ENCODE measurements at places on chromosomes 1 and 21.

DNA sequence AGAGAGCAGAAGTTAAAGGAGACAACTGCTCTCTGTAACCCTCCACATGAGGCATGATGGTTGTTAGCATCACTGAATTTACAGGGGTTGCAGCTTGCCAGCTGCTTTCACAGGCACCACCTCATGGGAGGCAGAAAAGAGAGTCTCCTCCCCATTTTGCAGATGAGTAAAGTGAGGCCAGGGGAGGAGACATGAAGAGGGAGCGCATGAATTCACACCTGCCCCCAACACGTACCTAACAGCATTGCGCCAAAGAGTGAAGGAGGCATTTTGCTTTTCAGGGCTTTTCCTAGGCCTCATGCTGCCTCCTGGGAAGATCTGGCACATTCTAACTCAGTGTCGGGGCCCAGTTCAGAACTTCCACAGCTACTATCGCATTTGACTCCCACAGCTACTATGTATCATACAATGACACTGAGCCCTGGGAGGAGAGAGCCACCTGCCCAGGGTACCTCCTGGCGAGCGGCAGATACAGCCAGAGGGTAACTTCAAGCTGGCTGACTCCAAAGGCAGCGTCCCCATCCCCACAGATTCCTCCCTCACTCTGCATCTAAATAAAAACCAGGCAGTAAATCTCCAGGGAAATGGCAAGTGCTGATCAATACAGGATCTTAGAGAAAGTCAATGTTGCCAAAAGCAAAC is 34.0 kb downstream of the GLIS1 start:
- DNase-seq: no peak

DNA sequence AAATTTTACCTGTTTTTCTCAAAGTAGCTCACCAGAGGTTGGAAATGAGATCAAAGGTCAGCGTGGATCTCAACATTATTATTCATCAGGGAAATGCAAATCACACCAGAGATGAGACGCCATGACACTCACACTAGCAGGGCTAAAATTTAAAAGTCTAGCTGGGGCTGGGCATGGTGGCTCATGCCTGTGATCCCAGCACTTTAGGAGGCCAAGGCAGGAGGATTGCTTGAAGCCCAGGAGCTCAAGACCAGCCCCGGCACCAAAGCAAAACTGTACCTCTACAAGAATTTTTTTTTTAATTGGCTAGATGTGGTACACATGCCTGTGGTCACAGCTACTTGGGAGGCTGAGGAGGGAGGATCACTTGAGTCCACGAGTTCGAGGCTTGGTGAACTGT is 41.4 kb upstream of the PCBP3 start:
- no peak for DNase-seq

DNA sequence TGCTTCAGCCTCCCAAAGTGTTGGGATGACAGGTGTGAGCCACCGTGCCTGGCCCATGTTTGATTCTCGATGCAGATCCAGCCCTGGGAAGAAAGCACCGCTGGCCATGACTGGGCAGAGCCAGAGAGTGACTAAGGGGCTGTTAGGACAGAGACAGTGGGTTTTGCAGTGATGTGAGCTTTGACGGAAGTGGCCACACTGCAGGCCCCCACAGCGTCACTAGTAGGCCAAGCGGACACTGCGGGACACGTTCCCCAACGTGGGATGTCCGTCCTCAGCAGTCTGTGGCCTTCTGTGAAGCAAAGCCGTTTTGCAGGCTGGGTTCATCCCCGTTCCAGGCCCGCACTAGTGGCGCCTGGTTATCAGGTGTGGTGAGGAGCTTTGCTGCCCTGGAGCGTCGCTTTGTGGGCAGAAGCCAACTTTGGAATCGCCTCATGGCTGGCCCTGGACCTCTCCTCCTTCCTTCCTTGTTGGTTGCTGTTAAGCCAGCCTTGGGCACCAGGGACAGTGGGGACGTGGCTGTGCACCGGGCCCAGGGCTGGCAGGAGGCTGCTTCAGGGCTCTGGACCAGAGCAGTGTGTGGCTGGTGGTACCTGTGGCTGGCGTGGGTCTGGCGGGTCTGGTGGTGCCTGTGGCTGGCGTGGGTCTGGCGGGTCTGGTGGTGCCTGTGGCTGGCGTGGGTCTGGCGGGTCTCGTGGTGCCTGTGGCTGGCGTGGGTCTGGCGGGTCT is 41.2 kb downstream of the SKI start:
- no peak for DNase-seq

DNA sequence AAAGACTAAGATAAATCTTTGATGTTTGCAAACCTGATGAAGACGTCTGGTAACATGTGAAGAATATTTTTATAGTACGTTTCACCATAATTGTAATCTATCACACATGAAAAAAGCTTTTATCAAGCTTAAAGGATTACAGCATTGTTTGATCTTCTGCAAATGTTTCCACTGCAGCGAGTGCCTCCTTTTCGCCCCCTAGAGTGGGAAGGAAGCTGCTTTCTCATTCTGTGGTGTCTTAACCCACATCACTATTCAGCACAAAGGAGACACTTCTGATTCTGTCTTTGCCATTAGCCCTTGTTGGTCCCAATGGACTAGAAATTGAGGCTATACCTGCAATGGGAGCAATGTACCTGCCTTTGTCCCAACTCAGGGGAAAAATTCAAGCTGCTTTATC is 46.0 kb upstream of the IL12RB2 start:
- no peak for DNase-seq

DNA sequence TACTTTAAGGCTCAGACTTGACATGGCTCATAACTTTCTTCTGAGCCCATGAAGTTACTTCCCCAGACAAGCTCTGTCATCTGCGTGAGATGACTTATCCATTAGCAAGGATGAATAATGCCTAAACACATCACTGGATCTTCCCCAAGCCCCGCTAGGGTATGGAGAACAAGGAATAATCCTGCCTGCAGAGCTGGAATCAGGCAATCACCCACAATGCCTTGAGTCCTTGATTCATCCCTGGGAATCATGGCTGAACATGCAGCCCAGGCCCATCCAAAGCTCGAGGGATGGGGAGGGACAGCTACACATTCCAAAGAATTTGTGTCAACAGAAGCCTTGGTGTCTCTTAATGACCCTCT is 131.7 kb downstream of the PSMG1 start:
- no peak for DNase-seq

GRCh38 chr1:228031276-228031995 is 24.6 kb downstream of the WNT3A start:
- no peak for DNase-seq

- no peak for DNase-seq
Measured at GRCh38 chr1:173168941-173169340, 38.2 kb downstream of the TNFSF4 start.

DNA sequence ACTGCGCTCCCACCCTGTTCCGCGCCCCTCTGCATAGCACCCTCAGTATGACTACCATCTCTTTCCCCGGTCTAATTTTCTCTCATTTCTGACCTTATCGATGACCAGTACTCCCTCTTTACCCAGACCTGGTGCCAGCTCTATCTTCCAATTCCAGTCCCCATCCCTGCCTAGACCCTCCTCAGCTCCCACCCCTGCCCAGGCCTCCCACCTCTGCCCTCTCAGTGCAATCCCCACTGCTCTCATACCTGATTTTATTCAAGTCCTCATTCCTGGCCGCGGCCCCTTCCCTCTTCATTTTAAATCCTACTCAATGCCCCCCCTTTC is 1.3 kb downstream of the USP24 start:
- no peak for DNase-seq

DNA sequence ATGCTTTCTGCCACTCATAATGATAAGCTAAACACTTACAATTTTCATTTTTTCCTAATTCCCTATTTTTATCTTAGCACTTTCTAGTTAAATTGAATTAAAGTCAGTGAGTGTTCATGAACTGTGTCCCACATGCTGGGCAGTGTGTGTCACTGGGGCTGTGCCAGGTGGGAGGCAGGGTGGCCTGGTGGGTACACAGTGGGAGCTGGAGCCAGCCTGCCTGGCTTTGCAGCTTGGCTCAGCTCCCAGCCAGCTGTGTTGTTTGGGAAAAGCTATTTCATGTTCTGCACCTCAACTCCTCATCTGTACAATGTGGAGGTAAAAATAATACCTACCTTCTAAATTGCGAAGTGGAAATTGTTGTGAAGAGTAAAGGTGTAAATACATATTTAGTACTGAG is 238.4 kb downstream of the PLA2G4A start:
- no peak for DNase-seq

- no peak for DNase-seq
Measured at GRCh38 chr21:18603980-18604379, 200.4 kb upstream of the TMPRSS15 start.

DNA sequence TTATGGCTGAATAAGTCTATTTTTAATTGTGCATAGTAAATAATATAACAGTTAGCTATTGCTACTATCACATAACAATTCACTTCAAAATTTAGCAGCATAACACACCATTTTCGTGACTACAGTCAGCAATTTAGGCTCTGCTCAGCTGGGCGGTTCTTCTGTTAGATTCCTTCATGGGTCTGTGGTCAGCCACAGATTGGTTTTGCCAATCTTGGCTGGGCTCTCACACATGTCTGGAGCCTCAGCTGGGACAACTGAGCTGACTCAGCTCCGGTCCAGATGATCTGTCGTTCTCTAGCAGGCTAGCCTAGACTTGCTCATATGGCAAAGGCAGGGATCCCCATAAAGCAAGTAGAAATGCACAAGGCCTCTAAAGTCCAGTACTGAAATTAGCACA is 15.1 kb upstream of the CDC42BPA start:
- no peak for DNase-seq

- DNase-seq: no peak
Measured at GRCh38 chr1:14321422-14321821, 277.1 kb upstream of the KAZN start.

DNA sequence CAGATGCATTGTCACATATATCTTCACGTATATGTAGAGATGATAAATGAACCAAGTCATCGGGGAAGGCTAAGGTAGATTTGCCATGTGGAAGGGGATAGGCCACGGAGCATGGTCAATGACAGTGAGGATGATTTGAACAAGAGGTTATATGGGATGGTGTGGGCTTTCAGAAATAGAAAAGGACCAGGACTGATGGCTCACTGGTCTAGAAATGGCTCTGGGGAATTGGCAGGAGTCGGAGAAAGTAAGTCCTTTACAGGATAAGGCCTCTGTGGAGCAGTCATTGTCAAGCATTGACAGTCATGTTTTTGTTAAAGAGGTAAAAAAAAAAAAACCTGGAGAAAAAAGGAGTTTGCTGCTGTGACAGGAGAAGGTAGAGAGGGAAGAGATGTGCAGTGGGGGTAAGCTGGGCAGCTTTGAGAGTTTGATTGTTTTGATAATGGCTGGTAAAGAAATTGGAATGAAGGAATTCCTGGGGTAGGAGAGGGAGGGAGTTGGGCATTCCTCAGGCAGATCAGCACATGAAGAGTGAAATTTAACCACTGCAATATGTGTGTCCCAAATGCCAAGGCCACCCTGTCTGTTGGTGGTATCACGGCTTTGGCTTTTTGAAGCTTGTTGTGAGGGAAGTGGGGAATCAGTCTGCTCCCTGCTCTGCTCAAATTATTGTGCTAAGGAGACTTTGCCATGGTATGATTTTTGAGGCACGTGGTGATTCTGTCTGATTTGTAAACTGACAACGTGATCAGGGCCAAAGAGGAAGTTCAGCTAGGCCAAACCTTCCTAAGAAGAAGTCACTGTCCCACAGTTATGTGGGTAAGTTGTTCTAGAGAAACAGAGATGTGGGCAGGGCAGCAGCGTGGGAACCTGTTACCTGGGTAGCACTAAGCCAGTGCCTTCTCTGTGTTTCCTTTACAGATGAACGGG is 26.0 kb downstream of the MACF1 start:
- no peak for DNase-seq

- no peak for DNase-seq
Measured at GRCh38 chr1:162197615-162198421, 128.3 kb downstream of the NOS1AP start.

Measured in thoracic aorta (tissue), 2 donors.